AG04449 (cell line): ENCODE measurements at places on chromosomes 5 and 9.

DNA sequence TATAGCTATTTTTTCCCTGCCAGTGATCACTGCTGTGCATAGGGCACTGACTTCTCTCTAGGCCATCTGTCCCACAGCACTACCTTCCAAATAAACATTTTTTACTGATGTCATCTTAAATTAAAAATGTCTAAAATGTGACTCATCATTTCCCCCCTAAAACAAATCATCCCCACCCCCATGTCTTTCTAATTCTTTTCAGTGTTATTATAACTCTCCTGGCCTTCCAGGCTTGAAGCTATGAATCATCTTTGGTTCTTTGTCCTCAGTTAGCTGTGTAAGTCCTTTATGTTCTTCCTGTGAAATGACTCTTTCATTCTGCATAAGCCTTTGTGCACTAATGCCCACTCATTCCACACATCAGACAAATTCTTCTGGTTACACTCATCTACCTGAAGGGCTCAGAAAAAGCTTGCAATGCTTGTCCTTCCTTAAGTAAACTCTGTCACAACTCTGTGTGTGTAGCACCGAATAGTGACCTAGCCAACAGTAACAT, 78.1 kb downstream of the CFAP95 start:
- DNase-seq, result no peak

GRCh38 chr9:70398145-70398556, 16.3 kb downstream of the KLF9 start:
- no peak for DNase-seq

GRCh38 chr5:180586870-180587269, 4.4 kb downstream of the SCGB3A1 start:
- DNase-seq, result no peak

DNA sequence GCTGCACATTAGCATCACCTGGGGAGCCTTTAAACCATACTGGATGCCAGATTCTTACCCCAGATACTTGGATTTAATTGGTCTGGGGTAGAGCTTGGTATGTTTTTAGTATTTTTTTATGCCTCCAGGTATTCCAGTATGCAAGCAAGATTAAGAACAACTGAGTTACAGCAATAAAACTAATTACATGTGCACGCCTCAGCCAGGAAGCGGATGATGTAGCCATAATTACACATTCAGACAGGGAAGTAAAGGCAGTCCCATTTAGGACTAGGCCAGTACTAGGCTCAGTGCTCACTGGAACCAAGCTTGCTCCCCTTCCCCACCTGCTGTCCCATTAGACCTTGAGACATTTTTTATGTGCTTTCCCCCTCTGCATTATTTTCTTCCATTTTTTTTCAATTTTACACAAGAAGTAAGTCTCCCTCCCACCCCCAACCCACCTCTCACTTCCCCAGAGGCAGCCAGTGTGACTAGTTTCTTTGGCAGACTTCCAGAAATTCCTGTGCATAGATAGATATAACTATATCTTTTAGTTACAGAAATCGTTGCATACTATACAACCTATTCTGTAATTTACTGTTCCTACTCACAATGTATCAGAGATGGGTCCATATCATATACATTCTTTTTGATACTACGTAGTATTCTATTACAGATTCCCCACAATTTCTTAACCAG, 7.1 kb upstream of the GNAQ start:
- no peak for DNase-seq

DNA sequence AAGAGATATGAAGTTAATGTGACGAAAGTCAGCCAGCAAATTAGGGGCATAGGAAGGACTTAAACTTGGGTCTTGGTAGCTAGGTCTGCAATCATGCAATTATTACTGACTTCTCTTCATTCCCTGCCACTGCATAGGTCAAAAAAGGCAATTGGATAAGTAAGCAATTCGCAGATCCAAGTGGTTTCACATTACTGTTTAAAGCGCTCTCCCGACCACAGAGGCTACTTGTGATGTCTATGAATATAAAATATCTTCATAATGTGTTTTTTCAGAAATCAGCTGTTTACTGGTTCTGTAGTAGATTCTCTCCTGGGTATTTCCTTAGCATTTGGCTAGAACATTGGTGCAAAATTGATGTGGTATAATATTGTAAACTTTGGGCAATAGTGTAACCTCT, 174.7 kb upstream of the PTGER4 start:
- DNase-seq, result no peak

- no peak for DNase-seq
Measured at GRCh38 chr5:180644825-180645273, 4.6 kb downstream of the FLT4 start.
